ENCODE measurements at places on chromosomes 11 and 22. TPM values are rescaled to one million over a fixed set of nuclear protein-coding genes. Genes with fewer than 3 reads are reported as not detected.

Gene PGA5
- total RNA-seq, result not detected

Gene FGF3
- total RNA-seq, result not detected

Gene GSTT2
- total RNA-seq, result not detected

Gene DEFB131B
- total RNA-seq, result not detected

Gene MFRP
- total RNA-seq, result not detected

Gene OR5A1
- total RNA-seq, result not detected

Gene TMEM45B
- not detected for total RNA-seq

Gene CCDC90B
- total RNA-seq, result 54.8 TPM

Data from A549 treated with DMSO at 1 μM for 4 hours (cell line).